ENCODE measurements at places on chromosomes 1 and 21. TPM values are rescaled to one million over a fixed set of nuclear protein-coding genes. Genes with fewer than 3 reads are reported as not detected.

RBM11 gene
- total RNA-seq = 0.83 TPM

GJA4 gene
- total RNA-seq = 9.0 TPM

MIS18A gene
- 6.5 TPM for total RNA-seq

LAMC2 gene
- total RNA-seq = 24.5 TPM

BARHL2 gene
- not detected for total RNA-seq
